ENCODE measurements at places on chromosomes 1 and 21.
A peak's percentile ranks its signal among the peaks of the same experiment; 100 is the strongest.

GRCh38 chr1:114099268-114099667 is 54.4 kb downstream of the SYT6 start:
- DNase-seq = no peak

- DNase-seq = no peak
Measured at GRCh38 chr1:27506703-27507102, 16.7 kb upstream of the WASF2 start.

- DNase-seq = no peak
Measured at GRCh38 chr1:34444516-34444915, 267.8 kb downstream of the C1orf94 start.

GRCh38 chr1:232899268-232899667 is 51.1 kb upstream of the NTPCR start:
- DNase-seq = no peak

DNA sequence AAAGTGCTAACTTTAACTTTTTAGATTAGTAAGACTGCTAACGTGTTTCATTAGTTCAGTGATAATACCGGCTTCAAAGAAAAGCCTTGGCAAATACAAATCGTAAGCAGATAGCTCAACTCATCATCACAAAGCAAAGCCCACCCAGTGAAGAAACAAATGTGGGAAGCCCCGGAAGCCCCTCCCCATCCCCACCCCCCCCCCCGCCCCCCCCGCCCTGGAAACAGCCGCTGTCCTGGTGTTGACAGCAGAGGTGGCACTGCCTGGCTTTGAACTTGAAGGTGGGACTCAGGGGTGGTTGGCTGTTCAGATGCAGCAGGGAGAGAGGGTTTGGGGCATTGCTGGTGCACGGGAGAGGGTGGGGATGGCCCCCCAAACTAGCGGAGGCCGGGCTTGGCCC is 14.1 kb downstream of the PDXK start:
- DNase-seq = no peak

DNA sequence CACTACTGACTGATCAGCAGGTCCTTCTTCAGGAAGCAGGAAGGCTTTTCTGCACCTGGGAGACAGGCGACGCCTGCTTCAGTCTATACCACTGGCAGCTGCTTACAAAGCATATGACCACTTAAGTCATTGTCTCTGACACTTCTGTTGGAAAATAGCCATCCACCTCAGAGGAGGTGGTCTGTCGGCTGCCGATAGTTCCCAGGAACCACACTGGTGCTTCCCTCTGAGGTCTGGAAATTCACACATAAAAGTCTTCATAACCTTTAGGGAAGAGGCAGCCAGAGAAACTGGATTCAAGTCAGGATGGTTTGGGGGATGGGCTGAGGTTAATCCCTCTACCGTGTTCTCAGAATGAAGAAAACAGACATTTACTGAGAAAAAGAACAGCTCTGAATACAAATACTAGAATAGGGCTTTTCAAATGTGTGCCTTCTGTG is 15.6 kb upstream of the SRP9 start:
- DNase-seq = no peak

DNA sequence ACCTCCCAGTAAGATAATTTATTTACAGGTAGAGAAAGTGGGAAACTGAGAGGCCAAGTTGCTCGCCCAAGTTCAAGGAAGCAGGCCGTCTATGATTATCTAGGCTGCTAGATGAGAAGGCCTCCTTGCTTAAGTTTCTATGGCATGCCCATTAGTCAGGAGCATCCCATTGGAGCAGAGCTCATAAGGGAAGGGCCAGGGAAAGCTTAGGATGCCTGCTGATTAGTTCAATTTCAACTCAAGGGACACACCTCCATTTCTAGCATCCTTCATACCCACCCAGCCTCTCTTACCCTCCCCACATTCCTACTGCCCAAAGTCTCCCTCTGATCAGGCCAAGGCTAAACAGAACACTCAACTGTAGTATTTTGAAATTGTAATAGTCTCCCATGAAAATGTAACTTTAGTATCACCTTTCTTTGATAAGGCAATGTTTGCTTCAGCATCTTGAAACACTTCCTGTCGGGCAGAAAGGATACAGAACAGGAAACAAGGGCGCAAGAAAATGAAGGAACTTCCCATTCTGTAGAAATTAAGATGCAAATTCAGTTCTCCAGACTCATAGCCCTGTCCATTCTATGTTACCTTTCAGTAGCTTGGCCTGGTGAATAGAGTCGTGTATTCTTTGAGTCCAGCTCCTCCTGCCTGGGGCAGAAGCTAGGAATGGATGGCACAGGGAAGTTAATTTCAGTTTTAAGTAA is 46.3 kb upstream of the TARBP1 start:
- DNase-seq = no peak

GRCh38 chr1:86648255-86648654 is 56.1 kb upstream of the SH3GLB1 start:
- no peak for DNase-seq

DNA sequence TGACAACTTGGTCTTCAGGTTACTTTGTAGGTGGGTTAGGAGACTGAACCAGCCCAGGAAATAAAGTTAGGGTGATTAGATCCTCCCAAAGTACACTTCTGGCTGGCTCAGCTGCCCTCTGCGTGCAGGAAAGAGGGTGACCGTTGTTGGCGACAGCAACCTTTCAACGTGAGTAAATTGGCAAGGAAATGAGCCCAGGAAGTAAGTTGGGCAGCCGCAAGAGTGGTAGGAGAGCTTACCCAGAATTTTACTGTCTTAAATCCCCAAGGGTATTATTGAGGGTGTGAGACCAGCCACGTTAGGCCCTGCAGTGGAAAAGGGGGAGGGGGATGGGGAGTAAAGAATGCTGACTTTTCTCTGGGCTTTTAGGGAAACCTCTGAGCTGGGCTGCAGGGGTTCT is 1.6 kb downstream of the TENT5C start:
- DNase-seq = peak; percentile 80

GRCh38 chr1:159829273-159829634 is 2.6 kb downstream of the SLAMF8 start:
- DNase-seq = peak; percentile 4

DNA sequence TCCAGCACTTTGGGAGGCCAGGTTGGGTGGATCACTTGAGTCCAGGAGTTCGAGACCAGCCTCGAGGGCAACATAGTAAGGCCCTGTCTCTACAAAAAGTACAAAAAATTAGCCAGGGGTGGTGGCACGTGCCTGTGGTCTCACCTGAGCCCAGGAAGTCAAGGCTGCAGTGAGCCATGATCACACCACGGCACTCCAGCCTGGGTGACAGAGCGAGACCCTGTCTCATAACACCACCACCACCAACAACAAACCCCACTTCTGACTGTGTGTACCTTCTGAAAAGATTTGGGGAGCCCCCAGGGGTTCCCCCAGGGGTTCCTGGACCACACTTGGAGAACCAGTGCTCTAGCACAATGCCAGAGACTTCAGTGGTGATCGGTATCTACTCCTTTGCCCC is 29.9 kb downstream of the NUAK2 start:
- peak; percentile 61 for DNase-seq

- DNase-seq = no peak
Measured at GRCh38 chr1:106266786-106267185, 789.7 kb upstream of the PRMT6 start.

- DNase-seq = no peak
Measured at GRCh38 chr1:168614235-168614634, 37.8 kb downstream of the XCL1 start.

GRCh38 chr1:20590306-20590777 is 1.4 kb downstream of the CDA start:
- DNase-seq = peak; percentile 53

GRCh38 chr1:118821801-118822200 is 166.3 kb downstream of the TBX15 start:
- DNase-seq = no peak

- no peak for DNase-seq
Measured at GRCh38 chr1:94228640-94229375, 8.6 kb downstream of the ARHGAP29 start.

DNA sequence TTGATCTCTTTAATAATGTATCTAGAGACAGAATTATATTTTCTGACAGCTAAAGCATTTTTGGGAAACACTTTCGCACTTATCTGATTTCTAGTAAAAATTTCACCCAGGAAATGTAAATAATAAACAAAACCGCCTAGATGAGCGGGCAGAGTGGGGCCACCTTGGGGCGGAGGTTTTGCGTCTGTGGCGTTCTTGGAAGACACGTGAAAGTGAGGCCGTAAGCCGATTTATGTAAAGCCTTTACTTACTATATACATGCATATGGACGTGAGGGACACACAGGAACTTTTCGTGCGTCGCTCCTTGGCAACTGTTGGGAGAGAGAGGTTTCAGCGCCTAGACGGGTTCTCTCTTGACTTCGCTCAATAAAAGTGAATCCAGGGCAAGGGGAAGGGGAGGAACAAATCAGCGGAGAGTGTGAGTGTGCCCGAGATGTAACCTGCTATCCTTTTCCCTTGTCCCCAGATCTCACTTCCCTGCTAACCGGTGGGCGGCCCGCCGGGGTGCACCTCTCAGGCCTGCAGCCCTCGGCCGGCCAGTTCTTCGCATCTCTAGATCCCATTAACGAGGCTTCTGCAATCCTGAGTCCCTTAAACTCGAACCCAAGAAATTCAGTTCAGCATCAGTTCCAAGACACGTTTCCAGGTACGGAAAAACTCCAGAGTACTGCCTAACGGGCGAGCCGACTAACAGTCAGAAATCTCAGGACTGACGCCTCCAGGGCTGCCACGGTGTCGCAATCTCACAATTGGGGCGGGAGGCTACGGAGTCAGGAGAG is 1.7 kb downstream of the HLX start:
- no peak for DNase-seq

- DNase-seq = no peak
Measured at GRCh38 chr1:120133228-120133927, 42.9 kb downstream of the SEC22B start.

DNA sequence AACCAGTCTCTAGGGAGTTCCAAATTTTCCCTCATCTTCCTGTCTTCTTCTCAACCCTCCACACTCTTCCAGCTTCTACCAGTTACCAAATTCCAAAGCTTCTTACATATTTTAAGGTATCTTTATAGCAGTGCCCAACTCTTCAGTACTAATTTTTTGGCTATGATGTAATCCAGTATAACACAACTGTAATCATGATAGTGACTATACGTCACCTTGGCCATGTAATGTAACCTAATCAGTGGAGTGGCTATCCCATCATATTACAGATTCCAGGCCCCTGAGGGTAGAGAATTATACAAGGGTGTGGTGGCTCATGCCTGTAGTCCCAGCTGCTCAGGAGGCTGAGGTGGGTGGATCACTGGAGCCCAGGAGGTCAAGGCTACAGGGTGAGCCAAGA is 143.2 kb downstream of the CLEC20A start:
- no peak for DNase-seq

- no peak for DNase-seq
Measured at GRCh38 chr1:180863158-180863775, 49.4 kb upstream of the KIAA1614 start.

GRCh38 chr1:35854989-35855700 is 27.9 kb upstream of the AGO1 start:
- DNase-seq = no peak

GRCh38 chr1:245748240-245748639 is 593.5 kb downstream of the KIF26B start:
- DNase-seq = no peak

- no peak for DNase-seq
Measured at GRCh38 chr21:16441789-16442188, 712.0 kb downstream of the USP25 start.

DNA sequence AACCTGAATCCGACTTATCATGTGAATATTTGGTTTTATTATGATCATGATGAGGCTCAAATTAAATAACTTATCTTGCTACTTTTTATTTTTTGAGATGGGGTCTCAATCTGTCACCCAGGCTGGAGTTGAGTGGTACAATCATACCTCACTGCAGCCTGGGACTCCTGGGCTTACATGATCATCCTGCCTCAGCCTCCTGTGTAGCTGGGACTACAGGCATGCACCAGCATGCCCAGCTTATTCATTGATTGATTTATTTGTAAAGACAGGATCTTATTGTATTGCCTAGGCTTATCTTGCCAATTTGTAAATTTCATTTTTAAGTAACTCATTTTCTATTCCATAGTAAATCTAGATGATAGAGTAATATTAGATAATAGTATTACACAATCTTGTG is 84.3 kb downstream of the COL11A1 start:
- DNase-seq = no peak

DNA sequence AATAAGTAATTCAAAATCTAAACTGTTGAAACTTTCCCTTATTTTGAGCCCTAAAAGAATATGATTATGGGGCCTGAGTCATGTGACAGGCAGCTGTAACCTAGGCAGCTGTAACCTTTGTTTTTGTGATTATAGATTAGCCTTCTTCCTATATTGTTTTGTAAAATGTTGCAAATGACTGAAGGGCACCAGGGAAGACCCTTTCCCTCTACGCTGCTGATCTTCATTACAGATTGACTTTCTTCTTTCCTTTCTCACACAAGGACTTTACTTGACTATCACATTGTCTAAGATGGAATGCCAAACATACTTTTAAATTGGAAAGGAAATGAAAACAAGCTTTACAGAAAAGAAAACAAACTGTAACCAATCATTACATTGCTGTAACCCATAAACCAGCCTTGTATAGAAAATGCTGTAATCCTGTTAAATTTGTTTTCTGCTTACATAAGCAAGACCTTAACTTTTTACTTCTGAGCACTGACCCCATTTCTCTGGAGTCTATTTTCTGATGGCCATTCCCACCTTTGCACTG is 242.2 kb downstream of the RGS7 start:
- no peak for DNase-seq

DNA sequence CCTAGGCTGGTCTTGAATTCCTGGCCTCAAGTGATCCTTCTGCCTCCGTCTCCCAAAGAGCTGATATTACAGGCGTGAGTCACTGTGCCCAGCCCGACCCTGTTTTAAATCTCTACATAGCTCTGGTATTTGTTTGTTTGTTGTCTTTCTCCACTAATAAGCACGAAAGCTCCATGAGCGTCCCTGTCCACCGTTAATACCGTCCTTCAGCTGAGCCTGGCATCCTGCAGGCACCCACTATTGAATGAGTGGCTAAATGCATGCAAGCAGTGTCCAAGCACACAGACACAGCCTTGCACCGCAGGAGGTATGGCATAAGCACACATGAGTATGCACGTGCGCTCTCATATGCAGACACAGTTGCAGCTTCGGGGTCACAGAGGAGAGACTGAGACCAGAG is 4.5 kb upstream of the COL16A1 start:
- DNase-seq = no peak

DNA sequence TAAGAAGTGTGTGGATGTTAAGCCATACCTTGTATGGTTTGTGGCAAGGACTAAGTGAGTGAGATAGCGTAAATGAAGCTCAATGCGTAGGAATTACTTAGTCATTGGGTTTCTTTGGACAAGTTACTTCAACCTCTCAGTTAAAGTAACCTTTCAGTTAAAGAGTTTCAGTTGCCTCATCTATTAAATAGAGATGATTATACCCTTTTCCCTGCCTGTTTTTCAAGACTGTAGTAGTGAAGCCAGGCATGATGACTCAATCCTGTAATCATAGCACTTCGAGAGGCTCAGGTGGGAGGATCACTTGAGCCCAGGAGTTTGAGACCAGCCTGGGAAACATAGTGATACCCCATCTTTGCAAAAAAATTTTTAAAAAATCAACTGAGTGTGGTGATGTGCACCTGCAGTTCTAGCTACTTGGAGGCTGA is 6.3 kb downstream of the ZMPSTE24 start:
- no peak for DNase-seq

DNA sequence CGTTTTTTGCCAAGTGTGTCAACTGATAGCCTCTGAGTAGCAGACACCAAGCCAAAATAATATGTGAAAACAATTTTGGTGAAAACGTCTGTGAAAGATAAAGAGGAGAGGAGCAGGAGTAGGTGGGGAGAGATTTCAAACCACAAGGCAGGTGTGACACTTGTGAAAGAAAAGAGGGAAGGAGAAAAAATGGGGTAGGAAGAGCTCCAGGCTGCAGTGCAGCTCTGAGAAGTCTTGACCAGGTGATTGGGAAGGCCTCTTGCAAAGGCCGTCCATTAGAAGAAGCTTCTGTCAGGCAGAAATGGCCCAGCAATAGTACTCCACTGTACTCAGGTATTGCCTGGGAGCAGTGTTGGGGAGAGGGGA is 10.6 kb upstream of the RAVER2 start:
- no peak for DNase-seq

Measured in CD4-positive, alpha-beta T cell treated with Interleukin-4 for 1 hour (primary cell).